ENCODE measurements at places on chromosomes 6 and 20. TPM values are rescaled to one million over a fixed set of nuclear protein-coding genes. Genes with fewer than 3 reads are reported as not detected.

The JAG1 gene
- 3.0 TPM for total RNA-seq

The GGTLC1 gene
- not detected for total RNA-seq

The SYNDIG1 gene
- total RNA-seq: 12.6 TPM

The OXT gene
- total RNA-seq: not detected

The KIF25 gene
- 0.39 TPM for total RNA-seq

The IRF4 gene
- 0.24 TPM for total RNA-seq

The SCRT2 gene
- total RNA-seq: not detected

The LHFPL5 gene
- not detected for total RNA-seq

The FAM217A gene
- not detected for total RNA-seq

- DNase-seq: no peak
These were observed 731.0 kb downstream of the EPHA7 start for GRCh38 chr6:92688342-92688741.

- DNase-seq: no peak
These were observed 821.9 kb upstream of the SLC35B3 start for GRCh38 chr6:9257215-9257614.

- no peak for DNase-seq
These were observed 89.2 kb upstream of the BHLHE23 start for GRCh38 chr20:63095718-63096654.

DNA sequence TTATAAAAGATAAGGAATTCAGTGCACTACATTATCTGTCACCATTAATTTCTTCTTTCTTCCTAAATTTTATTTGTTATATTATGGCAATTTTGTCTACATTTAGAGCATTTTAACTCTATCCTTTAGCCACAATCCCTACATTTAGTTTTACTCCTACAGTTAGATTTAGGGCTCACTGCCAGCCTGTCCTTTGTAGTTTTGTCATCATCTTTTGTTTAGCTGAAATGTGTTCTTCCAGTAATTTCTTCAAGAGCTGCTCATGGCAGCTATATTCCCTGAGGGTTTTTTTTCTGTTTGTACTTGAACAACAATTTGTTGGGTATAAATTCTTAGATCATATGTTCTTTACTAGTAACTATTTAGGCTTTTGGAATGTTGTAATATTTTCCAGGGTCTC is 72.7 kb upstream of the B3GAT2 start:
- DNase-seq: no peak

- DNase-seq: no peak
These were observed 58.6 kb downstream of the FOXA2 start for GRCh38 chr20:22525821-22526220.

DNA sequence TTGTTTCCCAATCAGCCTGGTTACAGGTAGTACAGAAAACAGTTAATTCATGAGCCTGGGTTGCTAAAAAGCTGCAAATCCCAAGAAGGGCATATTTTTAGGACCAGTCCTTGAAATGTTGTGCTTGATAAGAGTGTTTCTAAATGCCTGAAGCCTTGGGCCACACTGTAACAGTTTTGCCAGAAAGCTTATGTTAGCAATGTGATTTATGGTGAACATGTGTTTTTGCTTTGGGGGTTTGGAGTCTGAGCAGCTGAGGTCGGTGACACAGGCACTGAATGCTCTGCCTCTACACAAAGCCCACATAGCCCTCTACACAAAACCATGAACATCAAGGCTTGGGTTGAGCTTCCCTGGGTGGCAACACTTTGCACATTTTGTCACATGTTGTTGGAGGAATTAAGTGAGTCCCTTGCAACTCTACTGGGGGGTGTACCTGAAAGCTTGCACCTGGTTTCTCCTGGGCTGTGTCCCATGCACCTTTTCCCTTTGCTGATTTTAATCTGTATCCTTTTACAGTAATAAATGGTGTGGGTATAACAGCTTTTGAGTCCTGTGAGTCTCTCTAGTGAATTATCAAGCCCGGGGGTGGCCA is 22.2 kb downstream of the AHI1 start:
- peak; percentile 37 for DNase-seq

DNA sequence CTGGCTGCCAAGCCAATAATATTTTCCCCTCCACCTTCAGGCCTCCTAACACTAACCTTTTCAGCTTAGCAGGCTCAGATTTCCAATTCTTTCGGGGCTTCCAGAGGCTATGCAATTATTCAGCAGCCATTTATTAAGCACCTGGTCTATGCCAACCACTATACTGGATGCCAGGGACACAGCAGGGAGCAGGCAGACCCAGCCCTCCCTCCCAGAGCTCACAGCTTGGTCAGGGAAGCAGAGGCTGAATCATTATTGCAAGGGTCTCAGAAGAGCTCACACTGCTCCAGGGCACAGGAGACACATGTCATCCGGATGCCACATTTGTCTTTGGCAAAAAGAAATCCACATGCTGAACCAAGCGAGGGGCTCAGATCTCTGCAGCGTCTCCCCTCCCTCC is 1.3 kb downstream of the BPIFB1 start:
- DNase-seq: no peak

GRCh38 chr20:63027922-63028389 is 21.2 kb upstream of the BHLHE23 start:
- DNase-seq: peak; percentile 42

GRCh38 chr6:75230484-75231325 is 12.9 kb downstream of the COX7A2 start:
- DNase-seq: peak; percentile 48

- no peak for DNase-seq
These were observed 31.2 kb downstream of the CITED2 start for GRCh38 chr6:139343052-139343750.

- no peak for DNase-seq
These were observed 62.7 kb downstream of the TSHZ2 start for GRCh38 chr20:53034899-53035298.

DNA sequence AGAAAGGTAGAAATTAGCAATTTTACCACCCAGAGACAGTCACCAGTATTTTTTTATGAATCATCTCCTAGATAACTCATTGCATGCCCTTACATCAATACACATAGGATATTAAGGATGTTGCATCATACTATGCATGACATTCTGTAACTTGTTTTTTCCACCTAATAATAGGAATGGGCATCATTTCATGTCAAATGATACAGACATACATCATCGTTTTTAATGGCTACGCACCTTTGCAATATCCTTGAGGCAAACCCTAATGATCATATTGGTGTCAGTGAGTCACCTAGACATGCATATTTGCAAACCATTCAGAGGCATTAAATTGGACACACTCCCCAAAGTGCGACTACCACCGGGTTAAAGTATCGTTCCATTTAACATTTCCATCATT is 309.7 kb upstream of the AGPAT4 start:
- peak; percentile 7 for DNase-seq

- DNase-seq: no peak
These were observed 468.0 kb upstream of the GJE1 start for GRCh38 chr6:141664744-141665143.

DNA sequence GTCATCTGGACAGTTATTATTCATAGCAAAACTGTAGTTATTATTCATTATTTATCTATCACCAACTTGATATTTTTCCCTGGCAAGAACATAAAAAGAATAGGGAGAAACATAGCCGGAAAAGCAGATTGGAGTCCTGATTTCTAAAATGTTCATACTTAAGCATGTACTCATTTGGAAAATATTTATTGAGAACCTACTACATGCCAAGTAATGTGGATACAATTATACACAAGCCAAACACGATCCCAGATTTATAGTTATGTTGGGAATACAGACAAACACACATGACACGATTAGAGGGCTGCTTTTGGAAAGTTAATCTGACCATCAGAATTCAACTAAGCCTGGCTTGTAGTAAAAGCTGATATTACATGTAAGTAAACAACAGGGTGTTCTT is 30.7 kb downstream of the ARHGAP18 start:
- DNase-seq: no peak

DNA sequence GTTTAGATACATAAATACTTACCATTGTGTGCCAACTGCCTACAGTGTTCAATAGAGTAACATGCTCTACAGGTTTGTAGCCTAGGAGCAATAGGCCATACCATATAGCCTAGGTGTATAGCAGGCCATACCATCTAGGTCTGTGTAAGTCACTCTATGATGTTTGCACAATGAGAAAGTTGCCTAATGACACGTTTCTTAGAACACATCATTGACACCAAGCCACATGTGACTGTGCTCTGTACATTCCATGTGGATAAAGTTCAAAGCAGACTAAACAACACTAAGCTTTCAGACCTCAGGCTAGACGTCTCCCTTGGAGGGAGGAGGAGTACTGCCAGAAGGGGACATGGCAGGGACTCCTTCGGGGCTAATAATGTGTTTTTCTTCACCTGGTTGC is 93.6 kb downstream of the KIF16B start:
- DNase-seq: no peak

DNA sequence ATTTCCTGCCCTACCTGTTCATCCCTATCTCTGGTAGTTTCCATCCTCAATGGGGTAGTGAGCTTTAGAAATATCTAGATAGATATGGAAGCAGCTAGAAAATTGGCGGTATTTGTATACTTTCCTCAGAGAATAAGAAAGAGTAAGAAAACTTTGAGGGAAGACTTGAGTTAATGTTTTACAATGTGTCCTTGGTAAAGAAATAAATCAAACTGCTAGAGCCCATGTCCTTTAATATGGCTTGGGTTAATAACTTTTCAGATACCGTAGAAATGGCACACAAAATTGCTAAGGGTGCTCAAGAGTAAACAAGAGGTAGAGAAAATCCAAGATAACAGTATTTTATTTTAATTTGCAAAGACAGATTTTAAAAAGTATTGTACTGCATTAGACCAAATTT is 28.1 kb upstream of the PGK2 start:
- DNase-seq: no peak

DNA sequence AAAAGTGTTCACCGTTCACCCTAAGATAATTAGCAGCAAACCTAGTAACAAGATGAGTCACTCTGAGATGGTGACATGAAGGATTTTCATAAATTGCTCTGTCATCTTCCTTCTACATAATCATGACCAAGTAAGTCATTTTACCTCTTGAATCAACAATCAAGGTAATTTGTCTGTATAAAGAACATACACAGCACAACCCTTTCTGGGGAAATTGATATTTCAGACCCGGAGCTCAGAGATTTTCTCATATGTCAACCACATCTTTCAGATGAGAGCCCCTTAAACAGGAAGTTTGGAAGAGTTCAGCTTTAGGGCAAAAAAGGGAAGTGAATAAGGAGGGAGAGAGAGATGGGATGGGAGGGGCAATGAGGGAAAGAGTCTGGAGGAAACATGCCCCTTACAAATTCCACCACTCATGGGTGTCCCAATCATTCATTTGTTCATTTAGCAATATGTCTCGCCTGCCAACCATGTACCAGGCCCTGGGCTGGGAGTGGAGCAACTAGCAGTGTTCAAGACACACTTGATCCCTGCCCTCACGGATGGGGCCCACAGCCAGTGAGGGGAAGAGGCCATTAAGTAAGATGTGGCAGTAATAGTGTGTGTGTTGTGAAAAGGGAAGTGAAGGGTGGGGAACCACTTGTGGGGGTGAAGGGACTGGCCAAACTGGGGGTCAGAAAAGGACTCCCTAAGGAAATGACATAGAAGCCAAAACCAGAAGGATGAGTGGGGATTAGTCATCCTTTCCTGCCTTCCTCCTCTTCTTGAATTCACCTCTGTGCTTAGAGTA is 190.9 kb downstream of the MAFB start:
- DNase-seq: peak; percentile 82

DNA sequence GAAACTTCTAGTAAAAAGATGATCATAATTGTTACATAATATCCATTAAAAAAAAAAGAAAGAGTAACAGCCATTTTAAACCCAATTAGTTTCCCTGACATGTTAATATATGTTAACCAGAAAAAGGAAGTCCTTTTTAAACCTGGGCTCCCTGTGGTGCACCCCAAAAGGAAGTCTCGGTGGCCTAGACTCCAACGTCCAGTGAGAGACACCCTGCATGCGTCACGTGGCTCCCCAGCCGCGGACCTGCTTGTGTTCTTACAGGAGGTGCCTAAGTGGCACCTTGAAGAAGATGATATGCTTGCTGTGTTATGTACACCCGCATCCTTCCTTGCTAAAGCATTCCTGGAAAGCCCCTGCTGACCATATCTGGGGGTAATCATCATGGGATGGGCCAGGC is 50.1 kb downstream of the FOXC1 start:
- DNase-seq: no peak

DNA sequence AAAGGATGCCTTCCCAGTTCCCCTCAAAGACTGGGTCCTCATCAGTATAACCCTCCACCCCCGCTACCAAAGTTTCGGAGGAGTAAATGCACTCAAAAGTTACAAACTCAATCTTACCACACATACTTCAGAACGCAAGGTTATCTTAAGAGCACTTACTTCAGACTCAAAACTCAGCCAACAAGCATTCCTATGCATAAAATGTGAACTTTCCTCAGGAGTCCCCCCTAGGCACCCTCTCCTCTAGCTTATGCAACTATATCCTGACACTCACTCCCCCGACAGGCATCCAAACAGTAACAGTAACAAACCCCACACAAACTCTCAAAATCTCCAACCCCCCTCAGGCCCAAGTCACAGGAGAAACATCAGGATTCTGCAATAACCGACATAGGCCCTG is 11.1 kb upstream of the ADTRP start:
- no peak for DNase-seq

DNA sequence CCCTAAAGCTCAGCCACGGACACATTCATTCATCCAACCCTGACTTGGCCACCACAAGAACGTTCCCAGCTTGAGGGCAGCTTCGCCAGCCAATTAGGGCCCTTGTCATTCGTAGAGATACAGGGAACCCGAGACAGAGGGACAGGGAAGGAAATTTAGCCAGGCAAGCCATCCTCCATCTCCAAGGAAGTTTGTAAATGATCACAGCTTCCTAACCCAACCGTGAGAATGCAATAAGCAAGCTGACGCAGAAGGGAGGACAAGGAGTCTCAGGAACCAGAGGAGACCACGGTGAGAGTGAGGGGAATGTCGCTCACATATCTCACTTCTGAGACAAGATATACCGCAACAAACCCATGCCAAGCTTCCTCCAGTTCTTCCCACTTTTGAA is 1.4 kb downstream of the TRAM2 start:
- DNase-seq: peak; percentile 57

DNA sequence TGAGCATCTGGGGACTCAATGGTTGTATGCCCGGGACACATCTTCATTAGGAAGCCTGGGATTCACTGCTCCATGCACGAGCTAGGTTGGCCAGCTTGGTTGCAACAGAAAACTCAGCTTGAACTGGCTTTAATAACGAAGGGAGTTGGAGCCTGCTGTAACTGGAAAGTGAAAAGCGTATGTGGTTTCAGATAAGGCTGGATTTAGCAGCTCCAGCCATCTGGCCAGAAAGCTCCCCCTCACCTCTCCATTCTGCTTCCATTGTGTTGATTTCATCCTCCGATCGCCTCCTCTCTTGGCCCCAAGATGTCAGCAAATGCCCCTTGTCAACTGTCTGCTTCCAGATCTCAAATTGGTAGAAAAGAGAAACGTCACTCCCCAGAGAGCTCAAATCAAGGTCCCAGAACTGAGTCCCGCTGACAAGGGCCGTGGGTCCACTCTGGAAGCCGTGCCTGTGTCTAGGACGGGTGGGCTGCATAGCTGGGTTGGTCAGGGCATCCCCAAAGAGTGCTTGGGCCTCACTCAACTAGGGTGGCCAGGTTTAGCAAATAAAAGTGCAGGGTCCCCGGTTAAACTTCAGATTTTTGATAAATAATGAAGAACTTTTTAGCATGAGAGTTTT is 117.0 kb upstream of the PMEPA1 start:
- no peak for DNase-seq
